GDM1 (cell line): ENCODE measurements at places on chromosomes 5 and 9.

- no peak for DNase-seq
Observed at GRCh38 chr9:108838017-108838416, 17.8 kb downstream of the ACTL7B start.

DNA sequence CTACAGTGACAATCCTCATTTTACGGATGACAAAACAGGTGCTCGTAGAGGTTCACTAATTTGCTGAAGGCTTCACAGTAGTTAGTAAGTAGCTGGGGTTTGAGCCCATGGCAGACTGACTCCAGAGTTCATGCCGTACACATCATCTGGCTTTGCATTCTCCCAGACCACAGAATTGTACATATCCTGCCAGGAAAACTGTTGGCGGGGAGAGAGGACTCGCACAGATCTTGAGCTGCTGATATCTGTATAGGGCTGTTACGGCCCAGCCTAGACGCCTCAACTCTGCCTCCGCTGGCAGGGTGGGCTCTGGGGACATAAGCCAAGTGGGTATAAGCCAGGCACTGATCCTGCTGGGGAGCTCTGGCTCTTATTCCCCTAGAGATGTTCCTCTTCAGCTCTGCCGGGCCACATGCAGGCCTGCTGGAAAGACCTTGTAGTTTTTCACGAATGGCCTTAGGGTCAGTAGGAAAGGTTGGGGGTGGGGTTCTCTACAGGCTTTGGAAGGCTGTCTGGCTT, 16.3 kb downstream of the LARP1 start:
- no peak for DNase-seq

DNA sequence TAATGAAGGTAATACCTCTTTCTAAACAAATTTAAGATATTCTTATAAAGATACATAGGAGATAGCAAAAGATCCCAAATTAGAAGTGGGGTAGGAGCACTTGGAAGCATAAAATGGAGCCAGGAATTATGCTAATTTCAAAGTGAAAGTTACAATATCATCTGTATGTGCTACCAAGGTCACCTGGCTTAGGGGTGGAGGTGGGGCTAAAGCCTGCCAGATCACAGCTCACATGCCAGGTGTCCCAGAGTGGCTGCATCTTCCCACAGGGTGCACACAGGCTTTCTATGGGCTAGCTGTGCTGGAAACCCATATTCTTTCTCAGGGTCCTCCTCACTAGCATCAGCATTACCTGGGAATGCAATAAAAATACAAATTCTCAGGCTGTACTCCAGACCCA, 118.2 kb upstream of the TXNDC8 start:
- no peak for DNase-seq

- DNase-seq: no peak
Observed at GRCh38 chr9:4986783-4987182, 1.7 kb downstream of the JAK2 start.

GRCh38 chr5:158886086-158886485, 213.6 kb downstream of the EBF1 start:
- DNase-seq: no peak

DNA sequence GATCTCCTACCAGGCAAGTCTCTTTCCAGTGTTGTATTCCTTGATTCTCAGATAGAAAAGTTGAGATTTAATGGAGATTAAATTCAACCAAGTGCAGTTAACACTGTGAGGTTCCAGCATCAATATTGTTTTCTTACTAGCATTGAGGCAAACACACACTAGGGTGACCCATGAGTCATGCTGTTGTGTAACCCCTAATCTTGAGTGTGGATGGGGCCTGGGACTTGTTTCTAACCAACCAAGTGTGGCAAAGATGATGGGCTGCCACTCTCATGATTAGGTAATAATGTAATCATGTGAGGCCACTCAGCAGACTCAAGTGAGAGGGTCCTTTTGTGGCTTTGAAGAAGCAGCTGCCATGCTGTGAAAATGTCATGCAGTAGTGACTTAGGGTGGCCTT, 394.2 kb downstream of the IRX2 start:
- DNase-seq: no peak

- DNase-seq: no peak
Observed at GRCh38 chr5:34001241-34001841, 6.5 kb downstream of the AMACR start.

GRCh38 chr5:124651663-124652513, 94.6 kb downstream of the ZNF608 start:
- DNase-seq: no peak

- DNase-seq: no peak
Observed at GRCh38 chr5:83172655-83173054, 95.3 kb downstream of the XRCC4 start.

DNA sequence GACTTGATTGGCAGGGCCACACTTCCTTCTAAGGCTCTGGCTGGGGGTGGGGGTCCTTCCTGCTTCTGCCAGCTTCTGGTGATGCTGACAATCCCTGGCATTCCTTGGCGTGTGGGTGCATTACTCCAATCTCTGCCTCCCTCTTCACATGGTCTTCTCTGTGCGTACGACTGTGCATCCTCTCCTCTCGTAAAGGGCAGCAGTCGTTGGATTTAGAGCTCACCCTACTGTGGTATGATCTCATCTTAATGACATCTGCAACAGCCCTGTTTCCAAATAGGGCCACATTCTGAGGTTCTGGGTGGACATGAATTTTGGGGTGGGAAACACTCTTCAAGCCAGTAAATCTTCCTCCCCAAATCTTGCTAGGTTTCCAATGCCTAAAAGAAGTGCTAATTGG, 36.8 kb downstream of the ROPN1L start:
- no peak for DNase-seq

DNA sequence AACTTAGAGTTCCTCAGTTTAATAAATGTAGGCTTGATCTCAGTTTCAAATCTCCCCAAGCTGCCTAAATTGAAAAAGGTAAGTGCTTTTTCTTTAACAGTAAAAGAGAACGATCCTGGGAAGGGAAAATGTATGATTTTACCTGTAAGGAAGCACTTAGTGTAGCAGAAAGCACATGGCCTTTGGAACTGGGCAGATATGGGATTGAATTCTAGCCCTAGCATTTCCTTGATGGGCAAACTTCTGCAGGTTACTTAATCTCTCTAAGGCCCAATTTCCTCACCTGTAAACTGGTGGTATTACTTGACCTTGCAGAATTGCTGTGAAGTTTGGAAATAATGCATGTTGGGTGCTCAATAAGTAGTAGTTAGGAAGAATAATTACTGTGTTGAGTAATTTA, 11.6 kb downstream of the ANP32B start:
- no peak for DNase-seq

- no peak for DNase-seq
Observed at GRCh38 chr5:5592541-5592940, 170.1 kb downstream of the ICE1 start.

- DNase-seq: no peak
Observed at GRCh38 chr5:45411971-45412612, 284.1 kb downstream of the HCN1 start.

DNA sequence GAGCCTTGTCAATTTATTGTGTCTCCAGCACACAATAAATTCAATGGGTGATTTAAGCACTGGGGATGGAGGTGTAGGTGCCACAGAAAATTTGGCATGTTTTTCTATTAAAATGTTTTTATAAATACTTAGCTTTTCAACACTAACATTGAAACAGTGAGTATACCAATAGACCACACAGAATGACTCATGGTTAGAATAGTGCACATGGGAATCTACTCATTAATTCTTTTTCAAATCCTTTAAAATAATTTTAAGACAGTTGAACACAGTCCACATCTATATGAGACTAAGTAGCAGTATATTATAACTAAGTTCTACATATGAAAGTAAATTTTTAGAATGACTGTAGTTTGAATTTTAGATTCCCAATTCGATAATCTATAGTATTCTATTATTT, 67.1 kb downstream of the LNPEP start:
- DNase-seq: no peak

- no peak for DNase-seq
Observed at GRCh38 chr9:133566817-133567216, 32.3 kb downstream of the ADAMTSL2 start.

DNA sequence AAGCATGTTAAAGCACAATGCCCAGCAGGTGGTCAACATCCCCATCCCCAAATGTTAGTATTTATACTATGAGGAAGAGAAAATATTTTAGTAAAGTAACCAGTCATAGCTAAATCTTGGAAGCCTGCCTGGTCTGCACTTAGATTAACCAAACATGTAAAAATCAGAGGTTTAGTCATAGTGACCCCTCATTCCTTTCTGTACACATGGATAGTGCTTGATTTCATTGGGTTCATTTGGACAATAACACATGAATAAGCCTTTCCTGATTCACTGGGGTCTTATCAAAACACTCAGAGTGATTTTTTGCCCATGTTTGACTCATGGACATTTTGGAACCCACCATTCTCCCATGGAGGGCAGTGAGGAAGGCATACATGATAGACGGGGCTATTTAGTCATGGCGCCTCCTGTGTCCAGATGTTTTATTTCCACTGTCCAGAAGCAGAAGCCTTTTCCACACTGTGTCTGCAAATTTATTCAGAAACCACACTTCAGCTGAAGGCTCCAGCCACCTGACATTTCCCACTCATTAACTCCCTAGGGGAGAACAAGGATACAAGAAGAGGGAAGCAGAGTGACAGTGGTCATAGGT, 32.5 kb downstream of the OR1J1 start:
- no peak for DNase-seq

DNA sequence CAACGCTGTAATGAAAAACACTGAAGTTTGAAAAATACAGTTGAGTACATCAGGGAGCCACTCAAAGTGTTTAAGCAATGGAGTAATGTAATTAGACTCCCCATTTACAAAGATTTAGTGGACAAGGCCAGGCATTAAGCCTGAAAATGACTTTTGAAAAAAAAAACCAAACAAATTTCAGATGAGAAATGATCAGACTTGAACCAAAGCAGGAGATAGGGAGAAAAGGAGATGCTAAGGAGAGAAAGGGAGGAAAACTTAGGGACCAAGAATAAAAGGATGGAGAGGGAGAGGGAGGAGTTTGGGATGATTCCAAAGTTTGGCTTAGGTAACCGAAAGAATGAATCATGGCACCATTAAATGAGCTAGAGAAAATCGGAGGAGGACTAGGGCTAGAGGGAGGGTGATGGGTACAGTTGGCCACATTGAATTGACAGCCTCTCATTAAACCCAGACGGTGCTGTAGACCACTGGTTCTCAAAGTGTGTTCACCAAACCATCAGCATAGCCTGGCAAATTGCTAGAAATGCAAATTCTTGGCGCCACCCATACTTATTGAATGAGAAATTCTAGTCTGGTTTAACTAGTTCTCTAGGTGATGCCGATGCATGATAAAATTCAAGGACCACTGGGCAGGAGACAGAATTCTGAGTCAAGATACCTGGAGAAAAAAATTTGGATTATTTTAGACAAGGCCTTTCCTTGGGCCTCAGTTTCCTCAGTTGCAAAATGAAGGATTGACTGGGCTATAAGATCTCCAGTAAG, 6.2 kb upstream of the CPEB4 start:
- no peak for DNase-seq

GRCh38 chr5:177194268-177194667, 60.7 kb downstream of the NSD1 start:
- no peak for DNase-seq

DNA sequence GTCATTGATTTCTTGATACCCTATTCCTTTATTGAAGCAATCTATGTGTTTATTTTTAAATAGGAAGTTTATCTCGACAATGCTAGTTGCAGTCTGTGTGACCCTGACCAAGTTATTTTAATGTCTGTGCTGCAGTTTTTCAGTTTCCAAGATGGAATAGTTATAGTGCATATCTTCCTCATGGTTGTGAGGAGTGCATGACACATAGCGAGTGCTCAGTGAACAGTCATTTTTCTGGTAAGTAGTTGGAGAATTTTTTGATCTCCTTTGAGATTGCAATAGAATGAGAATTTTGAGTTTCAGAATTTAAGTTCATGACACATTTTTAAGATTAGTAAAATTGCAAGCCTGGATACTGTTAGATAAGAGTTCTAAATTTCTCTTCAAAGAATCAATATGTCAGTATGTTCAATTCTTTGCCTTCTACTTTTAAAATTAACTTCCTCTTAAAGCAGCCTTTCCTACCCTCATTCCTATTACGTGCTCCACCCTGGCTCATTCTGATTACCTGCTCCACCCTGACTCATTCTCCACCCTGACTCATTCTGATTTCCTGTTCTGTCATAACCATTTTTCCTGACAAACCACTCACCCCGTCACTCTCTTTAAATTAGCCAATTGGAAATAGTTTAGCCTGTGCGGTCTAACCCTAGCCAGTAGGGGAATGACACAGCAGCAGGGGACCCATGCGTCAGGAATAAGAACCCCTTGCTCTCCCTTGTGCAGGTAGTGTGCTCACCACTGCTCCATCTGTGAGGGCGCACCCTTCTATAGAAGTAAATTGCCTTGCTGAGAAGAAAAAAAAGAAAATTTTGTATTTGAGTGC, 30.7 kb downstream of the SPIN1 start:
- no peak for DNase-seq

DNA sequence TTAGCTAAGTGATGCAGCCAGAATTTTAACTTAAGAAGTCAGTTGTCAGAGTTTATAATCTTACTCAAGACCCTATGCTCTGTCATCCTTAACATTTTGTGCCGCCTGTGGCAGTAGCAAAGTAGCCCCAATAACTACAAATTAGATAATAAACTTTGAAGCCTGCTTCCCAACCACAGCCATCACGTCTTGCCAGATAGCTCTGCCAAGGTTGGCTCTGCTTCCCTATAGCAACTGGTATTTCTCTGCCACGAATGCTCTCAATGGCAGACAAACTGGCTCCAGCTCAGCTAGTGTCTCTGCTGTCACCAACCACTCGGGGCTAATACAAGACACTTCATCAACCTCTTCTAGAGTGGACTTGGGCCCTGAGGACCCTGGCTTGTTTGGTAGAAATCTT, 576.1 kb downstream of the CDH12 start:
- no peak for DNase-seq

GRCh38 chr9:109537288-109537687, 39.2 kb upstream of the PTPN3 start:
- no peak for DNase-seq

DNA sequence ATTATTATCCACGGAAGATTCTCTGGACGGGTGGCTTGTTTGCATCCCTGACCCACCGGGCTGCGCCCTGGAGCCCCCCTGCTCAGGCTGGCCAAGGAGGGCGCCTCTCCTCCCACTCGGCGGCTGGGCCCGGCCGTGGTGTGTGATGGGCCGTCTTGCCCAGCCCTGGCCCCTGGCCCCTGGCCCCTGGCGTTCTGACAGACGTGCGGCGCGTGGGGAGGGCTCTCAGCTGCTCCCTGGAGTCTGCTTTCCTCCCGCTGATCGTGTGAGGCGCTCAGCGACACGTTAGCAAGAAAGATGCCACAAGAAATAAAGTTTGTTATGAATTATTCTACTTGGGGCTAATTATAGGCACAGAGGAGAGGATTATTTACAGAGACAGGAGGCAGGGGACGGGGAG, 33.3 kb downstream of the UNC5A start:
- no peak for DNase-seq

DNA sequence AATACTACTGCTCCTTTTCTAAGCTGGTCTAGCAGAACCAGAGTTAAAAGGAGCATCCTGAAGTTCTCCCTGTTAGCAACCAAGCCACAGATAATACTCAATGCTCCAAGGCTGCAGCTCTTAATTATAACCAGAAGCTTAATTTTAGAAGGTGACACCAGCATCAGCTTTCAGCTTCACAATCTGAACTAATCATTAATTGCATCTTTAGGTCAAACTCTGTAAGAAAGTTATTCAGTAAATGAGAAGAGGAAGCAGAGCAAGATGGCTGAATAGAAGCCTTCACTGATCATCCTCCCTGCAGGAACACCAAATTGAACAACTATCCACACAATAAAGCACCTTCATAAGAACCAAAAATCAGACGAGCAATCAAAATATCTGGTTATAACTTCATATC, 38.5 kb downstream of the APBA1 start:
- DNase-seq: no peak

GRCh38 chr5:89728750-89729149, 680.8 kb downstream of the CETN3 start:
- DNase-seq: no peak

GRCh38 chr5:116830079-116830478, 255.5 kb upstream of the SEMA6A start:
- no peak for DNase-seq
